ENCODE measurements at places on chromosomes 7 and 10.
A peak's percentile ranks its signal among the peaks of the same experiment; 100 is the strongest.

- no peak for DNase-seq
Measured at GRCh38 chr10:13296476-13296875, 3.4 kb downstream of the PHYH start.

DNA sequence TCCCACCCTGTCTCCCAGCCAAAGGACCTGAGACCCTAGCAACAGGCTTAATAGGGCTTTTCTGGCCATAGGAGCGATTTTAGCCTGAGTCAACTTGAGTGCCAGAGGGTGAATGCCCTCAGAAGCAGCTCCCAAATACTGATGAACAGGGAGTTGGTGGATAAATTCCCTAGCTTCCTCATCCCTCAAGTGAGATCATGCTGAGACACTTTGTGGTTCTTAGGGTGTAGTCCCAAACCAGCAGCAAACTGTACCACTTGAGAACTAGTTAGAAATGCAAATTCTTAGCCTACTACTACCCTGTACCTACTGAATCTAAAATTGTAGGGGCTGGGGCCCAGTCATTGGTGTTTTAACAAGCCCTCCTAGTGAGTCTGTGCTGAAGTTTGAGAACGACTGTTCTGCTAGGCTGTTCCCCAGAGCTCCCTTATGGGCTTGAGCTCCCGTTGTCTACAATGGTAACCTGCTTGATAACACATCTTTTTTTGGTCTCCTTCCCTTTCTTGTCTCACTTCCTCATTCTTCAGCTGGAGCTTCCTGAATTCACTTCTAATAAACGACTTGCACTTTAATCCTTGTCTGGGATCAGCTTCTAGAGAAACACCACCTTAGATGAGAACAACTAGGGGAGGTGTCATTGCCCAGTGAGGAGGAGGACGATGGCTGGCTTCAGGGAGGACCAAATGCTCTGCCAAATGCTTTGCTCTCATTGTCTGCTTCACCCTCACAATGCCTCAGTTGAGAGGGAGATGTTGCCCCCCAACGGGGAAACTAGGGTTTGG is 18.2 kb upstream of the CDH23 start:
- no peak for DNase-seq

- DNase-seq: peak; percentile 58
Measured at GRCh38 chr10:22365644-22366434, 20.5 kb downstream of the SPAG6 start.

DNA sequence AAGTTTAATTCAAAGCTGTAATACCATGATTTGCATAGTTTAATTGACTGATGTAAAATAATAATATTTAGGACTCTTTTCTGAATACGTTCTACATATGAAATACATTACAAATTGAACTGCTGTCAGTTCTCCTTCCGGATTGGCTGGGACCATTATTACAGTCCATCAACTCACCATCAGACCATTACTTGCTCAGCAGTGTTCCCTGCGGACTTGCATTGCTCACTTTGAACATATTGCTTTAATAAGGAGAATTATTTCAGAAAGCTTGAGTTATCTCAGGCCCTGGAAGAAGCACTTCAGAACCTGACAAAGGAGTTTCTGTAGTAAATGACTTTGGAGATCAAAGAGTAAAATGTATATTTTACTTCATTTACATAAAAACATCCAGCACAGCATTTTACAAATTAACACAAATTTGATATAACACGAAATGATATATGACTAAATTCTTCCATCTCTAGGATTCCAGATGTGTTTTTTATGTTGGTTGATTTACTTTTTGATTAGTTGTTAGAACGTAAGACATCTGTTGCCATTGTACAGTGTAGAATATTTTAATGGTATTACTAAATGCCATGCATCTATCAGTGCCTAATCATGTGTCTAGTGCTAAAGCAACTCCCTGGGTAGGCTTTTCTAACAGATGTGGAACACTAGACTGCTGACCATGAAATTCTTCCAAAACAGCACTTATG is 418.5 kb upstream of the SEMA3A start:
- DNase-seq: peak; percentile 30

GRCh38 chr10:62894156-62894555 is 78.0 kb upstream of the EGR2 start:
- no peak for DNase-seq

DNA sequence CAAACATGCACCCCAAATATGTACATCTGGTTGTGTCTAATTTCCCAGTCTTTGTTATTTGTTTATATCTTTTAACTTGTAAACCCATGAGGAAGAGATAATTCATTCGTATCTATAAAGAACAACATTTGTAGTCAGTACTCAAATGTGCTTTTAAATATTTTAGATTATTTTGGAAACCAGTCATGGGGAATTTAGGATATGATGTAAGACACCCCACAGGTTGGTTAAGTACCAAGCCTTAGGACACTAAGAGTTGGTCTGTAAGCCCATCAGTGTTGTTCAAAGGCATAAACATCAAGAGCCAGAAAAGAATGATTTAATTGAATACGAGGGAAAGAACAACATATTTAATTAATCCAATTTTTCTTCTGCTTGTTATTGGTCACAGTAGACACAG is 421.1 kb upstream of the SEMA3C start:
- peak; percentile 53 for DNase-seq

DNA sequence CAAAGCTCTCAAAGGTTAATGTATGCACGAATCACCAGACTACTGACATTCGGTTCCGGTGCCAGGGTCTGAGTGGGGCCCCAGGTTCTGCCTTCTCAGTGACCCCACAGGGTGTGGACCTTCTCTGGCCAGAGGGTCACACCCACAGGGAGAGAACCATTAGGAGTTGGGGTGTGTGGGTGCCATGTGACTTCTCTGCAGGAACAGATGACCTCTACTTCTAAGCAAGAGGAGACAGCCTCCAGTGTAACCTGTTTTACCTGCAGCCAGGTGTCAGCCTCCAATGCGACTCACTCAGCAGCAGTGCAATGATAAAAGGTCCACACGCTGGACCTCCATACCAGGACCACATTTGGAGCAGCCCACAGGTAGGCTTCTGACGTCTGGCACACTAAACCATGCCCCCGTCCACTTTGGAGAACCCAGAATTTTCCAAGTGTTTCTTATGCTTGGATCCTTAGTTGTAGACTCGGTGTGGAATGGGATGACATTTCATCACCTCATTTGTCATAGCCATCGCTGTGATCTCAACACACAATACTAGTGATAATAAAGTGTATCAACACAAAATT is 16.2 kb upstream of the INSIG1 start:
- DNase-seq: no peak
